ENCODE measurements at places on chromosomes 11 and 22. TPM values are rescaled to one million over a fixed set of nuclear protein-coding genes. Genes with fewer than 3 reads are reported as not detected.
A peak's percentile ranks its signal among the peaks of the same experiment; 100 is the strongest.

The ABTB2 gene
- 5.5 TPM for polyA plus RNA-seq

The MS4A6E gene
- polyA plus RNA-seq, result not detected

The KCNQ1 gene
- 9.0 TPM for polyA plus RNA-seq

- peak; percentile 64 for DNase-seq
Observed at GRCh38 chr11:118198370-118198769, 21.9 kb upstream of the SCN2B start.

- DNase-seq, result no peak
Observed at GRCh38 chr22:20408891-20409290, 14.9 kb downstream of the ZNF74 start.

DNA sequence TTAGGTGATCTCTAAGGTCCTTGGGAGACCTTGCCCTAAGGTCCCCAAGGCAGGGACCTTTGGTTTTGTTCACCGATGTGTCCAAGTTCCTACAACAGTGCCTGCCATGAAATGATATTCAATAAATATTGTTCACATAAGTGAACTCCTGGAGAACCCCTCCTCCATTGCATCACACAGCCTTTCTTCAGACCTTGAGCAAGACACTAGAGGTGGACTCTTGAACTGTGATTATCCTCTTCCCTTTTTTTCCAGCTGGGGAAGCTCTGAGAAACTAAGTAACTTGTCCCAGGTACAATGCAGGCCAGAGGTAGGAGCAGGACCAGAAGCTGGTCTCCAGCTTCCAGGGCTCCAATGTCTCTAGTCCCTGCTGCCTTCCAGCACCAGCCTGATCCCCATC, 76.6 kb upstream of the LMO1 start:
- DNase-seq, result no peak

DNA sequence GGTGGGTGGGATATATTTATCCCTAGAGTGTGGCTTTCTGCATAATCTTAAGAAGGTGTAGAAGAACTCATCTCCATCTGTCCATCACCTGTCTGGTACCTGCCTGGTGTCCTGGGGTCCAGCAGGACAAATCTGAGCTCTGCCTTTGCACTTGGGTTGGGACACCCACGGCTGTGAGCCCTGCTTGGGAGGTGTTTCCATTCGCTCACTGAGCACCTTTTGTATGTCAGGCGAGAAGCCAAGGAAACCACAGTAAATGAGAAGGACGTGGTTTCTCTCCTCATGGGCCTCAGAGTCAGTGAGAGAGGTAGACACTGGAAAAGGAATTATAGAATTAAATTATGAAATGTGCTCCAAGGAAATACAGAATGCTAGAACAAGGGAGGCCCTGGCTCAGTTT, 555.9 kb downstream of the MIAT start:
- no peak for DNase-seq

GRCh38 chr11:3086114-3086513, 28.9 kb upstream of the CARS1 start:
- DNase-seq, result no peak

- DNase-seq, result no peak
Observed at GRCh38 chr11:83120327-83120726, 36.6 kb upstream of the PCF11 start.

GRCh38 chr22:38228873-38229740, 27.3 kb downstream of the MAFF start:
- DNase-seq, result no peak

DNA sequence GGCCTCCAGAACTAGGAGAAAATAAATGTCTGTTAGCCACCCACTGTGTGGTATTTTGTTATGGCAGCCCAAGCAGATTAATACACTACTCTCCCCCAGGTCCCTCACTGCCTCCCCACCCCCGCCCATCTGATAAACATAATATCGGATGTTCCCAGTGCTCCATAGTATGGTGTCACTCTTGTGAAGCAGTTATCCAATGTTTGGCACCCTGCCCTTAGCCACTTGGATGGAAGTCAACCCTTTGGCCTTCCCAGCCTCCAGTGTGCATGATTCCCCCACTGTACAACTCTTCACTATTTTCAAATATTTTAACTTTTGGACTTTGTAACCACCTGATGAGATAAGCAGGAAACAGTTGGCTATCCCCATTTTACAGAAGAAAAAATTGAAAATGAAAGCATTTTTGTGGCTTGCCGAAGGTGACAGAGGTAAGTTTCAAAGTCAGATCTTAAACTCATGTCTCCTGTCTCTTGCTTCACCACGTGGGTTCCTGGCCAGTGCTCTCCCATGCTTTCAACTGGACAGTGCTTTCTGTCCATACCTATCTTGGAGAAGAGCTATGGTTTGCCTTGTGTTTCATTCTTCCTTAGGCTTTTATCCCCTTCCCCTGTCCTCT, 53.2 kb downstream of the ALX4 start:
- no peak for DNase-seq

- peak; percentile 59 for DNase-seq
Observed at GRCh38 chr11:64787526-64788320, 9.4 kb upstream of the SF1 start.
